ENCODE measurements at places on chromosomes 4 and X.

GRCh38 chrX:137896123-137896522 is 330.2 kb downstream of the ZIC3 start:
- DNase-seq = no peak

- DNase-seq = no peak
Measured at GRCh38 chr4:90996813-90997212, 869.6 kb downstream of the CCSER1 start.

DNA sequence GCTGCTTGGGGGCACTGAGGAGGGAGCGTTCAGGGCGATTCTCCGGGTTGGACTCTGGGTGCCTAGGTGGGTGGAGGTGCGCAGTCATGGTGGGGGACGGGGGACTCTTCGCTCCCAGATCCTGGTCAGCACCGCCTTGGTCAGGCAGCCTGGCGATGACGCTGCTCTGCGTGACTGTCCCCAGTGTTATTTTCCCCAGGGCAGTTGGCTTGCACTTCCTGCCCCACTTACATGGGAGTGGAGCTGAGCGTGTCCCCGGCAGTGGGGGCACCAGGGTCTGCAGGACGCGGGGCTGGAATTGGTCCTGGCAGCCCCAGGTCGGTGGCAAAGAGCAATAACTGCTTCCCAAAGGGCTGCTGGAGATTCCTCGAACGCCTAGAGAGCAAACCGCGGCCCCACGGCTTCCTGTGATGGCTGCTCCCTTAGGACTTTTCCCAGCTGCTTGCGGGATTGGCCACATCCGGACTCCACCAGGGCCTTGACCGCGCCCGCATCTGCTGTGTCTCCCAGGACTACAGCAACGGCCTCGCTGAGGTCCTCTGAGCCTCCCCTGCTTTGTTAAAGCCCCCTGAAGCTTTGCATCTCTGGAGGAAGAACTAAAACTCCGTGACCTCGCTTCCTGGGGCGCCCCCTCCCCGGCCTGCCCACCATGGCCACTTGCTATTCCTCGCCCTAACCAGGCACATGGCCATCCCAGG is 35.3 kb upstream of the GPR78 start:
- no peak for DNase-seq

GRCh38 chr4:124833831-124834505 is 121.4 kb upstream of the ANKRD50 start:
- no peak for DNase-seq

DNA sequence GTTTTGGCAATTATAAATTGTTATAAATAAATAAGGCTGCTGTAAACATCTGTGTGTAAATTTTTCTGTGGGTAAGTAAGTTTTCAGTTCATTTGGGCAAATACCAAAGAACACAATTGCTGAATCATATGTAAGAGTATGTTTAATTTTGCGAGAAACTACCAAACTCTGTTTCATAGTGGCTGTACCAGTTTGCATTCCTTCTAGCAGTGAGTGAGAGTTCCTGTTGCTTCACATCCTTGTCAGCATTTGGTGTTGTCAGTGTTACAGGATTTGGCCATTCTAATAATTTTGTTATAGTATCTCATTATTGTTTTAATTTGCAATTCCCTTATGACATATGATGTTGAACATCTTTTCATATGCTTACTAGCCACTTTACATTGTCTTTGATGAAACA is 48.4 kb downstream of the ARFIP1 start:
- DNase-seq = no peak

DNA sequence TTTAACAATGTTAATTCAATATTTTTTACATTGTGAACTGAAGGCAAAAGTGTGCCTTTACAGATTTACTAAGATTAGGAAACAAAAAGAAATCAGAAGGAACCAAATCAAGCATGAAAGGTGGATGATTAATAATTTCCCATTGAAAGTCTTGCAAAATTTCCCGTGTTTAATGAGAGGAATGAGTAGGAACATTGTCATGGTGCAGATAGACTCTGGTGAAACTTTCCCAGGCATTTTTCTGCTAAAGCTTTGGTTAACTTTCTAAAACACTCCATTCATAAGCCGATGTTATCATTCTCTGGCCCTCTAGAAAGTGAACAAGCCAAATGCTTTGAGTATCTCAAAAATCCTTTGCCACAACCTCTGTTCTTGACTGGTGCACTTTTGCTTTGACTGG is 1522.8 kb upstream of the PABPC4L start:
- no peak for DNase-seq

All from stimulated activated CD4-positive, alpha-beta T cell treated with anti-CD3 and anti-CD28 coated beads, TNF-alpha, amount 100 ng/mL, for 1 hour (primary cell).